DMS153 (cell line): ENCODE measurements at places on chromosomes 6 and 20.

- DNase-seq: peak; percentile 8
These were observed at the start of gene CDH26 for GRCh38 chr20:59958123-59958522. Gene CDH26 (plus strand): TSS chr20:59958423. CDS start chr20:59958727, 304 bp downstream.

DNA sequence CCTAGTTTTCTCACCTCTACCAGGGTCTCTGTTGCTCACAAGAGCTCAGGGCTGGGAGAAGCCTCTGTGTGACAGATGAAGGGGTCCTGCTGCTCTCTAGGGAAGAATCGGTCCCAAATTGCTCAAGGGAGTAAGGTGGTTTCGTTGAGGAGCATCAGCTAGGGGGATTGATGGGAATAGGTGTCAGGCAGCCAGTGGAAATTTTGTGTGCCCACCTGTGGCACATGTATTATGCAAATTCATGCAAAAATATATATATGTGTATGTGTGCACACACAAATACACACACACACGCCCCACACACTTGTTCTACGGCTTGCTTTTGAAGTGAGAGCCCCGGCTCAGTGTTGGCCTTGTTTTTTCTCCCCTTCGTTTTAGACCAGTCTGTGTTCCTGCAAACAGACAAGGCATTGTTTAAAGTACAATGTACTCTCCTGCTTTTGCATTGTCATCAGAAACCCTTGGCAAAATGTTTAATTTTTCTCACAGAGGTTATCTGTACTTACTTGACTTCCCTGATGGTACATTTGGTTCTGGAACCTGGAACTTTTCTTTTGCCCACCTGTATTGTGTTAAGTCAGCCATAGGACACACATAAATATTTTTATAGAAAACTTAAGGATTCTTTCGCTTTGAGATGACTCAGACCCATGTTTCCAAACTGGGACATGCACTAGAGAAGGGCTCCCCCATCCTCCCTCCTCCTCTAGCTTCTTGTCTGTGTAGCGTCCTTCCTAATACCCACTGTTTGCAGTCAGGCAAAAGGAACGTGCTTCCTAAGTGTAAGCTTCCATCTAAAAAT is 26.7 kb downstream of the FOXO3 start:
- no peak for DNase-seq

GRCh38 chr20:58877976-58878360 is 25.5 kb downstream of the GNAS start:
- no peak for DNase-seq

DNA sequence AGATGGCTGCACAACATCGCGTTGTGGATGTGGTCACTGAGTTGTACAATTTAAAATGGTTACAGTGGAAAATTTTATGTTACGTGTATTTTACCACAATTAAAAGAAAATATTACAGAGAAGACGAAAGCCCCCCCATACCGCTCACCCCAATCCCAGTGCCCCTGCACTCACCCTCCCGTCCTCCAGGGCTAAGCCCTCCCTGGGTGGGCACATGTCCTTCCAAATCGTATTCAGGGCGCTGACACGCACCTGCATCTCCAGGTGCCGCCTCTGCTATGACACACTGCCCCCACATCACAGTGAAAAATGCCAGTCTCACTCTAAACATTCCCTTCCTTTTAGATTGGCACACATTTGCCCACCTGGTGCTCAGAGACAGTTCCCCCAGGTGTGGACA is 49.4 kb downstream of the PSMG4 start:
- no peak for DNase-seq

GRCh38 chr6:56693246-56693607 is 50.5 kb upstream of the DST start:
- DNase-seq: peak; percentile 33

DNA sequence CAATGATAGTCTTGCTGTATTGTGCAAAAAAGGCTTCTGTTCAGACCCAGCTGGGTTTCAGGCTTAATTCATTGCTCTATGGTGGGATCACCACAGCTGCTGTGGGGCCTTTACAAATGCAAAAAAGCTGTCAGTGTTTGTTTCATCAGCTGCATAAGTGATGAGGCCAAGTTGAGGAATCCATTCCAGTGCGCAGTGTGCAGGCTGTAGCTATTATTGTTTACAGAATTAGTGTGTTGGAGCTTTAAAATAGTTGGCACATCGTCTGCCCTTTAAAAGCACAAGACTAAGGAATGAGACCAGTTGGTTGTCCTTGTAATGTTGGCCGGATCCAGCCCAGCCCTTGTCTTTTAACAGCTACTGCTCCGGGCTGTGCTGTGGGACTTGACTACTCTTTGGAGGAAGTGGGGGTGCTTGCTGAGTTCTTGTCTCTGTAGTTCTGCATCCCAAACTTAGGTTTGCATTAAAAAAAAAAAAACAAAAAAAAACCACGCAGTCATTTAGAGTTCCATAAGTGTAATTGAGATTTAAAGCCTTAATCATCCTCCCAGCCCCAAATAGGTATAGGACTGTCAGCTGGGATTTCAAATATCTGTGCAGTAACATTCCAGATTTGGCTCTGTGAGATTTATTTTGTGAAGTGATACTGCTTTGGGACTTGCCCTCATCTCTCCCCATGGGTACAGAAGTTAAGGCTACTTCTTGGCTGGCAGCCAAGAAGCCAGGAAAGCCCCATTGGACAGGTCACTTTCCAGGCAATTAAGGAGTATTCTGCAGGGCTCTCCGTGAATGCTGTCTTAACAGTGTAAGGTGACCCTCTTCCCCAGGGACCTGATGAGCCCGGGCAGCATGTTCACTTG is 19.3 kb downstream of the JARID2 start:
- no peak for DNase-seq

- DNase-seq: no peak
These were observed 135.3 kb downstream of the HFE start for GRCh38 chr6:26222571-26222970.

DNA sequence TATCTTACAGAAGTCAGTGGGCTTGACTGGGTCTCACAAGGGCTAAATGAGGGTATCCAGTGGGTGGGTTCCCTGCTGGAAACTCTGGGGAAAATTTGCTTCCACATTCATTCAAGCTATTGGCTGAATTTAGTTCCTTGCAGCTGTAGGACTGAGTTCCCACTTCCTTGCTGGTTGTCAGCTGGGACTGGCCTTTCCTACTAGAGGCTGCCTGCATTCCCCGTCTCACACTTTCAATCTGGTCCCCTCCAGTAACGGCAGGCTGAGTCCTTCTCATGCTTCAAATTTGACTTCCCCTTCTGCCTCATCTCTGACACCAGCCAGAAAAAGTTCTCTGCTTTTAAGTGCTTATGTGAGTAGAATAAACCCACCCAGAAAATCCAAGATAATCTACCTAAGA is 4.4 kb downstream of the CSNK2A1 start:
- no peak for DNase-seq

GRCh38 chr20:8357703-8358102 is 225.6 kb downstream of the PLCB1 start:
- no peak for DNase-seq

GRCh38 chr6:116402108-116402937 is 31.6 kb downstream of the DSE start:
- DNase-seq: no peak

DNA sequence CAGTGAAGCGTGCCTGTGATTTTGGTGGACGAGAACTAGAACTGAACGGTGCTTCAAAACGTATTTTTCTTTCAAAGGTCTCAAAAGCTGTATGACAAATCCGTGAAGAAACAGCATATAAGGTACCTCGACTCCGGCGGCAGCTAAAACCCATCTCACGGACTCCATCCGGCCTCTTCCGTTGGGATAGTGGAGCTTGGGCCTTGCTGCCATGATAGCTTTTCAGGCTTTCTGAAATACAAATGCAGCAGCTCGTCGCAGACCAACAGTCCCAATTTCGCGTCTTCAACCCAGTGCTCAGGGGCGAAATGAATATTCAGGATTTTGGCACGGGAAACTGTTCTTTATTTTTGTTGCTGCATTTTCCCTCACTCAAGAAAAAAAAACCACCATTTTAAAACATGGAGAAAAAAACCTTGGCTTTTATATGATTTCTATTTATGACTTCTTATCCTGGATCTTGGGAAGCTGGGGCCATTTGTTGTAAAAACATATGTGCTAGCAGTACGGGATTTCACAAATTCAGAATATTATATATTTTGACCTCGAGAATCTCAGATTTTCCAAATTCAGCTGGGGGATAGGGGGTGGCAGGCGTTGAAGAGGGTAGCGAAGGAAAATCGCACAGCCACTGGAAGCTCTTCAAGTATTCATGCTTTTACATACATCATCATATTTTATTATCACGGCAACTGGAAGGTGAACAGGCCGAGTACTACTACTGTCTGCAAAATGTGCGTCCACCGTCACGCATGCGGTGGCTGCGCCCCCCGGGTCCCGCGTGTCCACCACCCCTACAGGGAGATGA is 849 bp downstream of the GSTA4 start:
- peak; percentile 22 for DNase-seq

GRCh38 chr20:13396826-13397225 is 175.8 kb downstream of the ISM1 start:
- no peak for DNase-seq

- no peak for DNase-seq
These were observed 120.9 kb upstream of the SLC2A12 start for GRCh38 chr6:134173366-134173725.

DNA sequence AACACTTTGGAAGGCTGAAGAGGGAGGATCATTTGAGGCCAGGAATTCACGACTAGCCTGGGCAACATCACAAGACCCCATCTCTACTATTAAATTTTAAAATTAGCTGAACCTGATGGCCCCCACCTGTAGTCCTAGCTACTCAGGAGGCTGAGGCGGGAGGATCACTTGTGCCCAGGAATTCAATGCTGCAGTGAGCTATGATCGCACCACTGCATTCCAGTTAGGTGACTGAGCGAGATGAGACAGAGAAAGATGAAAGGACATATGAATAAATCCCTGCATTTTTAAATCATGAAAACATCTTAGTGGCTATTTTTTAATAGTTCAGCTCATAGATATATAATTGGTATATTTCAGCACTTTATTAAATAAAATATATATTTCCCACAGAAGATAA is 93.8 kb downstream of the GPR63 start:
- DNase-seq: no peak

DNA sequence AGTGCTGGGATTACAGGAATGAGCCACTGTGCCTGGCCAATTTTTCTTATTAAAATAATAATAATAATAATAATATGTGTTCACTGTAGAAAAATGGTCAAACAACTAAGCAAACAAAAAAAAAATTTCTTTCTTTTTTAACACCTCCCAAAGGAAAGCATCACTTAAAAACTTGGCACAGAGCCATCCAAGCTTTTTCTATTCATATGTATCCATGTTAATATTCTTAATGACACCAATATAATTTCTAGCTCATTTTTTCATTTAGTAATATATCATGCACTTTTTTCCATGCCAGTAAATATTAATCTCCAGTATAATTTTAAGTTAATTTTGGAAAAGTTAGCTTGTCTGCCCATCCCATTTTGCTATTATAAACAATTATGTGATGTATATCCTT is 101.8 kb downstream of the MBOAT1 start:
- no peak for DNase-seq

DNA sequence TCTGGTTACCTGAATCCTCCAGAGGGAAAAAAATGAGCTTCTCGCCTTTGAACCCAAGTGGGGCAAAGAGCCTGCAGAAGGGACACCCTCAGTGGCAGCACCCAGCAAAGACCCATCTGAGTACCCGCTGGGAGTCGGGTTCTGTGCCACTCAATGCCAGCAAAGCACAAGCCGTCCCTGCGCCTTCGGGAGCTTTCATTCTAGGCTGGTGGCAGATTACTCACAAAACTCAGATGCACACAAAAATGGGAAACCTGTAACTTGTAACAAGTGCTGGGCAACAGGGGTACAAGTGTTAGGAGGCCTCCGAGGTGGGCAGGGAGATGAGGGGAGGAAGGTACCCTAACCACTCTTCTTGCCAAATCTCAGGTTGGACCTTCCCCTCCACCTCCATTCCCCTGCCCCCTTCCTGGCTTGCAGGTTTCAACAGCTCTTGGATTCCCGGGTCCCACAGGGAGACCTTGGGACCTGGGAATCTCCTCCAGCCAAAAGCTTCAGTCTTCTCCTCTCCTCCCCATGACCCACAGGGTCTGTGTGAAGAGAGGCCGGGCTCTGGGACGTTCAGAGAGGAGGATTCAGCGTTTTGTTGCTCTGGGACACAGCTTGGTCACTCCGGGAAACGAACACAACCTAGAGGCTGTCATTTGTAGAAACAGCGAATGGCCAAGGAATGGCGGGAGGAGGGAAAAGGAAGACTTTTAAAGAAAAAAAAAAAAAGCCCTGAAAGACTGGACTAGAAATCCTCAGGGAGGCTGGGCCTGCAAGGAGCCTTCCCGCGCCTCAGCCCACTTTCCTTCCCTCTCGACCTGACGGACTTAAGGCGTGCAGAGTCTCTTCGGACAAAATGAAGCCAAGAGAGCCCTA is 1.2 kb upstream of the PARD6B start:
- DNase-seq: peak; percentile 53

GRCh38 chr20:60261333-60261732 is 303.1 kb downstream of the CDH26 start:
- no peak for DNase-seq

- no peak for DNase-seq
These were observed 12.0 kb downstream of the SLC12A5 start for GRCh38 chr20:46040902-46041535.

- DNase-seq: no peak
These were observed 23.3 kb upstream of the BMP2 start for GRCh38 chr20:6744180-6744579.

DNA sequence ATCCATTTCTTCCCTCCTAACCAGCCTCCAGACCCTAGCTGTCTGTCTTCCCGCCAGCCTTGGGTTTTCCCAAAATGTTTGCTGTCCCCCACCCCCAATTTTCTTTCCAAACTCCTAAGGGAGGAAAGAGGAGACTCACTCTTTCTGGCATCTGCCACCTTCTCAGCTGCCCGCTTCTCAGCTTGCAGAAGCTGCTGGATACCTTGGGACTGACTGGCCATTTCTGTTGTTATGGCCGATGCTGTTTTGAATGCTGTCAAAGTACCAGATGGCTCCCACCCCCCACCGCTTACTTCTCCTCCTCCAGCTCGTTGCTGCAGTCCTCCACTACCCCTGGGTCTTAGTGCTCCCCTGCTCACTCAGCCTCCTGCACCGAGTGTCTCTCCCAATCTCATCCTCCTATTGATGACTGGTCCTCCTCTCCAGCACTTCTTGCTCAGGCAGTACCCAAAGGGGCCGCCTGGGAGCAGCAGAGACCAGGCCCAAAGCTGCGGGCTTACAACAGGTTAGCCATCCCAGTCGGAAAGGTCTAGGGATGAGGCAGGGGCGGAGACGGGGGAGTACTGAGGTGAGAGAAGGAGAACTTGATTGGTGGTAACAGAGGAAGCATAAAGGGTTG is at the start of gene ATP6V1G2:
TSS of gene ATP6V1G2 (minus strand) at position 270 of the 619 bp plus-strand sequence. CDS start at position 221, 49 bp downstream.
- peak; percentile 95 for DNase-seq

DNA sequence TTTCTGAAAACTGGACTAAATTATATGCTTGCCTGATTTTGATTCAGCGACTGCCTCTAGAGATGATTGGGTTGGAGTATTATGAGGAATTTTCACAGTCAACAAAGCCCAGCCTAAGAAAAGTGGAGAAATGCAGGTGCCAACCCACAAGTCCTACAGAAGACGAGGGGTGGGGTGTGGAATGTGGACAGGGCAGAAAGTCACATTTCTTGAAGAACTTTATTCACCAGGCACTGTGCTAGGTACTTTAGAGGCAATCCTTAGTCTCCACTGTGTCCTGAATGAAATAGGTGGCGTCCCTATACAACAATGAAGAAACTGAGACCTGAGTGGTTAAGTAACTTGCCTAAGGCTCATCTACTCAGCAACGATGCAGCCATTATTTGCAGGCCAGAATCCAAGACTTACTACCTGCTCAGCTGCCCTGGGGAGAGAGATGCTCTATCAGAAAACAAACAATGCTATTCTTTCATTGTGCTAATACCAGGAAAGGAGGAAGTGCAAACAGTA is 106.3 kb downstream of the RNF144B start:
- no peak for DNase-seq

GRCh38 chr6:14758421-14759081 is 487.3 kb upstream of the JARID2 start:
- DNase-seq: peak; percentile 87

- DNase-seq: no peak
These were observed 32.2 kb downstream of the TSHZ2 start for GRCh38 chr20:53004267-53004813.
